ENCODE measurements at places on chromosomes 7 and 10.
A peak's percentile ranks its signal among the peaks of the same experiment; 100 is the strongest.

- peak; percentile 82 for DNase-seq
Observed at GRCh38 chr10:91604553-91605534, 28.0 kb downstream of the PPP1R3C start.

DNA sequence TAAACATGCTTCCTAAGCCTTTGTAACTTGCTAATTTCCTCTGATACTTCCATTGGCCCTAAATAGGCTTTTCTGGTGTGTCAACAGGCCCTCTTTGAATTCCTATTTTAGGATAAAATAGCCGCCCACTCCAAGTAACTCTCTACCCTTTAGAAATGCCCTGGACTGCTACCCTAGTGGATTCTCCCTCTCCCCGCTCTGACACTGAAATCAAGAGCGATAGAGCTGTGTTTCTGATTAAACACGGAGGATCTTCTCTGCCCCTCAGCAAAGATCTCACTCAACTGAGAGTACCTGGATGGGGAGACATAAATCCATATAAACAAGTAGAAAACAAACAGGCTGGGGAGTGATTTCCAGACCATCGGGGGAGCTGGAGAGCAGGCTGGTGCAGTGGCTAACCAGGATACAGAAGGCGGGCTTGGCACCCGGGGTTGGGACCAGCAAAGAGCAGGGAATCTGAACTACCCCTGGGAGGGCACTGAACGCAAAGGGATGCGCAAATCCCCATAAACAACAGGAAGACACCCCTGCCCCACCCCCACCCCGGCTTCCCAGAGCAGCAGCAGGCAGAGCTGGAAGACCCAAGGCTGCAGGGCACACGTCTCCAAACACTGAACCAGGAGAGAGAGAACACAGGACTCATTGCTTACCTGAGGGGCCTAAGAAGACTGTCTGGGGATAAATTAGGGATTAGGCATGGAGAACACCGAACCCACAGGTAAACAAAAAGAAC lies 2.5 kb downstream of the ASB13 start:
- DNase-seq: no peak

DNA sequence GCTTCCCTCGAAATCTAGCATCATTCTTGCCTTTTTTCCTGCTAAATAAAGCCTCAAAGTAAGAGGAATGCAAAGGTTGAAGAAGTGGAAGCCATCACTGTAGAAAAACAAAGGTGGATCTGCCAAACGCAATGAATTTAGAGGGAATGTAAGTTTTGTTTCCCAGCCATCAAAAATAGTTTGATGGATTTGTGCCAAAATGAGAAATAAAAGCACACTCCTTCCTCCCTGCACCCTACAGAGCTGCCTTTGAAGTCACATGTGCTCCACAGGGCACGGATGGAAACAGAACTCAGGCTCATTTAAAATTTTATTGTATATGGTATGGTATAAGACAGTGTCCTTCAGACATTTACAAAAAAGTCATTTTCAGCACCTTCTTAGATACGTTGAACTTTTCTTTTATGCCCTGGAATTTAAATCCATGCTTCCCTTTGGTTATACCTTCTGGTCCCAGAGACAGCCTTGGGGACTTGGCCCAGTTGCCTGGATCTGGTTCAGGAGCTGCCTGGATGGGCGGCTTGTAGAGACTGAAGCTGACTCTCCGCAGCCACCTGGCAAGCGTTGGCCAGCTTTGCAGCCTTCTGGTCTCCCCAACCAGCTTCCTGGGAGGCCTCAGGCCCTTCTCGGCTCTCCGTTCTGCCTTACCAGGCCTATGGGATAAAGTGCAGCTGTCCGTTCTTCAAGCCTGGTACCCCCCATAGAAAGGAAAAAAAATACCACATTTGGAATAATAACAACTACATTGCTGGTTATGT lies 228.5 kb upstream of the NEBL start:
- DNase-seq: peak; percentile 52

- DNase-seq: no peak
Observed at GRCh38 chr7:56639173-56639746, 493.0 kb downstream of the ZNF479 start.

GRCh38 chr7:138565071-138565450 lies 105.0 kb downstream of the TRIM24 start:
- no peak for DNase-seq

DNA sequence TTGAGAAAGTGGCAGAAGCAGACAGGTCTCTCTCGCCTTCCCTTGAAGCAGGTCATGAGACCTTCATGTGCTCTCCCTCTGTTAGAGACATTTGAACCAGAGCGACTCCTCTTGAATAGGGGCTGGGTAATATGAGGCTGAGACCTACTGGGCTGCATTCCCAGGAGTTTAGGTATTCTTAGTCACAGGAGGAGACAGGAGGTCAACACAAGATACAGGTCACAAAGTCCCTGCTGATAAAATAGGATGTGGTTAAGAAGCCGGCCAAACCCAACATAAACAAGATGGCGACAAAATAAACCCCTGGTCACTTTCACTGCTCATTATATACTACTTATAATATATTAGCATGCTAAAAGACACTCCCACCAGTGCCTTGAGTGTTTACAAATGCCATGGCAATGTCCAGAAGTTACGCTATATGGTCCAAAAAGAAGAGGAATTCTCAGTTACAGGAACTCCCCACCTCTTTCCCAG lies 43.5 kb upstream of the MSRB2 start:
- no peak for DNase-seq

- no peak for DNase-seq
Observed at GRCh38 chr7:140312141-140312846, 86.0 kb downstream of the SLC37A3 start.

- peak; percentile 83 for DNase-seq
Observed at GRCh38 chr7:17773289-17773626, 167.0 kb downstream of the SNX13 start.

GRCh38 chr10:23918839-23919238 lies 290.1 kb upstream of the KIAA1217 start:
- no peak for DNase-seq

- no peak for DNase-seq
Observed at GRCh38 chr10:11475831-11476434, 135.5 kb downstream of the USP6NL start.

GRCh38 chr10:121080281-121080891 lies 229.2 kb downstream of the WDR11 start:
- no peak for DNase-seq

- no peak for DNase-seq
Observed at GRCh38 chr7:149097088-149097487, 6.6 kb upstream of the ZNF786 start.

DNA sequence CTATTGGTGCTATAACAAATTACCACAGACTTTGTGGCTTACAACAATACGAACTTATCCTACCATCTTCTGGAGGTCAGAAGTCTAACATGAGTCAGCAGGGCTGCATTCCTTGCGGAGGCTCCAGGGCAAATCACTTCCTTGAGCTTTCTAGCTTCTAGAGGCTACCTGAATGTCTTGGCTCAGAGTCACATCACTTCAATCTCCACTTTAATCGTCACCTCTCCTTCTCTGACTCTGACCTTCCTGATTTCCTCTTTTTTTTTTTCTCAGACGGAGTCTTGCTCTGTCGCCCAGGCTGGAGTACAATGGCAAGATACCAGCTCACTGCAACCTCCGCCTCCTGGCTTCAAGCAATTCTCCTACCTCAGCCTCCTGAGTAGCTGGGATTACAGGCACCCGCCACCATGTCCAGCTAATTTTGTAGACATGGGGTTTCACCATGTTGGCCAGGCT lies 44.6 kb upstream of the ANAPC16 start:
- DNase-seq: peak; percentile 84

DNA sequence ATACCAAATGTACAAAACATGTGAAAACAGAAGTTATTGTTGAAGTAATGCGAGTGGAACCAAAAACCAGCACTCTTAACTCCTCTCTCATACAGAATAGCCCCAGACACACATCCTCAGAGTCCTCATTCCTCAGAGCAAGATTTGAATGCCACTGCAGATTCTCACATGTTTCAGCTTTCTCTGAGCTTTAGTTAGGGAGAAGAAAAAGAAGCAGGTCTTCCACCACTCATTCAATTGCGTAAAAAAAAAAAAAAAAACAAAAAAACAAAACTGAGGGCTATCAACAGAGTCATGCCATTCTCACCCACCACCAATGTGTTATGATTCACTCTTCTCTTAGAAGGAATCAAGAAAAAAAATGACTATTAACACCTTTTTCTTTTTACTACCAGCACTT lies 287.7 kb downstream of the IPMK start:
- DNase-seq: no peak

DNA sequence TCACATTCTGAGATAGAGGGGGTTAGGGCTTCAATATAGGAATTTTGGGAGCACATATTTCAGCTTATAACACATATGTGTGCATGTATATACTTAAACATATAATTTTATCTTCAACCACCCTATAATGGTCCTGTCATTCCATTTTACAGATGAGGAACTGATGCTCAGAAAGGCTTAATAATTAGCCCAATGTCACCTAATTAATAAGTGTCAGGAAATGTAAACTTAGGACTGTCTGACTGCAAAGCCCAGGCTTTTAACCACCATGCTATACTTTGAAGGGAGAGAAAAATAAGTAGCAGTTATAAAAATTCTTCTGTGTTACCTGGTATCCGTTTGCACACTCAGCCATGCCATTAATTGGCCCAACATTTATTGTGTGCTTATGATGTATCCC lies 172.6 kb downstream of the SKIDA1 start:
- DNase-seq: no peak

DNA sequence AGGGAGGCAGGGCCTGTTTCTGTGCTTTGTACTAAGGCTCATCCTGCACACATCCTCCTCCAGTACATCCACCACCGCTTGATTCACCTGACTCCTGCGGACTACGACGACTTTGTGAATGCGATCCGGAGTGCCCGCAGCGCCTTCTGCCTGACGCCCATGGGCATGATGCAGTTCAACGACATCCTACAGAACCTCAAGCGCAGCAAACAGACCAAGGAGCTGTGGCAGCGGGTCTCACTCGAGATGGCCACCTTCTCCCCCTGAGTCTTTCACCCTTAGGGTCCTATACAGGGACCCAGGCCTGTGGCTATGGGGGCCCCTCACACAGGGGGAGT lies 10.2 kb downstream of the NDST2 start:
- DNase-seq: no peak

DNA sequence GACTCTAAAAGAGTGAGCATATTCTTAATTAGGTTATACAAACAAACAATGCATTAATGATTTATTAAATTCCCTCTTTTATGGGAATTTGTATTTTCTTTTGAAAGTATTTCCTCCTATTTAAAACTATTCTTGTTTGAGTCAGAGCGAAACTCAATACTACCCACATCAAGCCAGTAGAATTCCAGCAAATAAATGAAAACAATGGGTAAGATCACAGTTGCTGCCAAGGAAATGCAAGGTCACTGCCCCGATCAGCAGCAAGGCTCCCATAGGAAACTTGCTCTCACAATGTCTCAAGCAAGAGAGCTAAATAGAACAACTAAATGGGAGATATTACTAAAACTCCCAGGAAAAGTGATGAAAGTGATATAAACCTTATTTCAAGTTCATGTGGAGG lies 206.3 kb downstream of the THSD7A start:
- peak; percentile 40 for DNase-seq

- no peak for DNase-seq
Observed at GRCh38 chr7:123096976-123097375, 101.5 kb upstream of the TAS2R16 start.

- peak; percentile 90 for DNase-seq
Observed at GRCh38 chr7:17130281-17131059, 168.0 kb upstream of the AHR start.

DNA sequence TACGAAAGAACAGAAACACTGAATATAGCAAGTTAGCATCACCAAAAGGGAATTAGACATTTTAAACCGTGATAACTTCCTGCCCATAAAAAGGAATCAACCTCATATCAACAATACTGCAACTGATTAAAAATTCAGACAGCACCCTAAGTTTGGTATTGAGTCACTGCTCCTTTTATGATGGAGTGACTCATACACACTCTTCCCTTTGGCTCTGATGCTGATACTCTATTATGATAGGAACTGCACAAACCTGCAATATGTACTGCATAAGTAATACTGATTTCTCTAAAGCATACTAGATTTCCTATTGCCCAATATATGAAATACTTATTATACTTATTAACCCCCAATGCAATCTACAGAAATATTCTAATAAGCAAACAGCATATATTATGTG lies 118.7 kb downstream of the PARD3 start:
- peak; percentile 71 for DNase-seq

DNA sequence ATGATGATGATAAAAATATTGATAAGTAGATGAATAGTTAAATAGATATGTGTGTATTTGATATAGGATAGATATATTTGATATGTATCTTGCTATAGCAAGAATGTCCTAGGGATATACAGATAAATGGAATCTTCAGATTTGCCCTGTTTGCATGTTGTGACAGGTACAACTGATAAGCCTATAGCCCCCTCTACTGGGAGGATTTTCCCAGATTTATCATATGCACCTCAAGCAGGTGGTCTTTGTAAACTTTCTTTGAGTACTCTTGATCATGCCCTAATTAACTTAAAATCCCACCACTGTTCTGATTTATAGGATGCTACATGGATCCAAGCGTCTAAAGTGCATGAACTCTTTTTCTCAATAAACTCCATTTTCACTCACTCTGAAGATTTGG lies 1050.7 kb downstream of the SORCS3 start:
- peak; percentile 6 for DNase-seq

DNA sequence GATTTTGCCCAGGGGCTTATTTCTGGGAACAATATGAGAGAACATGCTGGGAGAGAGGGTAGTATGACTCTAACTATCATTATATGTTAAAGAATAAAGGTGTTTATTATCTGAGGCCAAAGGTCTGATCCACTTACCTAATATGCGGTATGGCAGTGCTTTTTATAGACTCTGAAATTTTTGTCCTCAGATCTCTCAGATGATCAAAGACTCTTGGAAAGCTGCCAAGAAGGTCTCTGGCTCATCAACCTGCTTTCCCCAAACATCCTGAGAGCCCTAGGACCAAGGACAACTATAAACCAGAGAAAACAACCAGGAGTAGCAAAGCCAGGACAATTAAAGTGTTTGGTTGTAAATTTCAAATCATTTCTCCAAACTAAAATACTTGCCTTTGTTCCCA lies 255.7 kb upstream of the LRRN3 start:
- DNase-seq: no peak

GRCh38 chr7:14950013-14950412 lies 47.5 kb upstream of the DGKB start:
- DNase-seq: no peak

DNA sequence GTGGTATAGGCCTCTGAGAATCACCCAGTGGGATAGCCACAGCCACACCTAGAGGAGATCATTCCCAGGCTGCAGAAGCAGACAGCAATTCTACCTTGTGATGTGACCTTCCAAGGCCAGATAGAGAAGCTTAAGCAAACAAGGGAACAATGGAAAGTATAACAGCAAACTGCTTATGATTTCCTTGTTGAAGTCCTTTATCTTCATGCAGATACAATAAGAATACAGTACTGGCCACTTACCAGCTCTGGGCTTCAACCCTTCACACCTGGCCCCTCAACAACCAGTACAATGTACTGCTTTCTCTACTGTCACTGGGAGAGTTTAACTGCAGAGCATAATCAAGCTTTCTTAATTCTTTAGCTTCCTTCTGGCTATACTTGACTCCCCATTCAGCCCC lies 22.6 kb upstream of the DDX50 start:
- DNase-seq: no peak

- no peak for DNase-seq
Observed at GRCh38 chr10:67257427-67258144, 331.8 kb downstream of the LRRTM3 start.

All from astrocyte of the spinal cord (primary cell).